ENCODE measurements at places on chromosomes 2 and 18. TPM values are rescaled to one million over a fixed set of nuclear protein-coding genes. Genes with fewer than 3 reads are reported as not detected.

GRCh38 chr2:186457908-186458307, 28.2 kb upstream of the ZC3H15 start:
- DNase-seq, result no peak

The ZDBF2 gene
- 9.2 TPM for total RNA-seq

- no peak for DNase-seq
These were observed 53.7 kb downstream of the EHD3 start for GRCh38 chr2:31287654-31288053.

DNA sequence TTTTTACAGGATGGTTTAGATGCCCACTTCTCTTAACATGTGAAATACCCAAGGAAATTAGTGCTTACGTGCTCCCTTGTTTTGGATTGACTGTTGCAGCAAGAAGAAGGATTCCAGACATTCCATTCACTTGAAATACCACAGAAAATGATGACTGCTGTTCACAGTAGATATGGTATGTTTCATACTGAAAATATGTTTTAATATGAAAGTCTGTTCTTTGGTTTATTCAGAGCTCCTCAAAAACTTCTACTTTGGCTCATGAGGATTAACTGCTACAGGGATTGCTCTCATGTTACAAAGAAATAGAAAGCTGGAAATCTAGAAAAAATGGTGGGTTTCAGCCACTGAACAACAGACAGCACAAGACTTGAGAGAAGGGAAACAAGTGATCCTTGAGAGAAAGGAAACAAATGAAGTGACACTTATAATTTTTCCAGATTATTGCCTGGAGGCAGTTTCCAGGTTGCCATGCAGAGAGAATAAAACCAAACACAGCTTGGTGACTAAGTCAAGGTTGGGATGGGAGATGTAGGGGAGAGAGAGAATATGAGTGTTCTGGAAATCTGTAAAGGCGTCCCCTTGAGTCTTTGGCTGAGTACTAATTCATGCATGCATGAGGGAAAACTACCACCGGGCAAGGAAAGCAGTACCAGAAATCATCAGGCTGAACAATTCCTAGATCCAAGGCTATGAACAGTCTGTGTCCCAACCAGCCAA, 348.1 kb downstream of the CLIP4 start:
- no peak for DNase-seq

DNA sequence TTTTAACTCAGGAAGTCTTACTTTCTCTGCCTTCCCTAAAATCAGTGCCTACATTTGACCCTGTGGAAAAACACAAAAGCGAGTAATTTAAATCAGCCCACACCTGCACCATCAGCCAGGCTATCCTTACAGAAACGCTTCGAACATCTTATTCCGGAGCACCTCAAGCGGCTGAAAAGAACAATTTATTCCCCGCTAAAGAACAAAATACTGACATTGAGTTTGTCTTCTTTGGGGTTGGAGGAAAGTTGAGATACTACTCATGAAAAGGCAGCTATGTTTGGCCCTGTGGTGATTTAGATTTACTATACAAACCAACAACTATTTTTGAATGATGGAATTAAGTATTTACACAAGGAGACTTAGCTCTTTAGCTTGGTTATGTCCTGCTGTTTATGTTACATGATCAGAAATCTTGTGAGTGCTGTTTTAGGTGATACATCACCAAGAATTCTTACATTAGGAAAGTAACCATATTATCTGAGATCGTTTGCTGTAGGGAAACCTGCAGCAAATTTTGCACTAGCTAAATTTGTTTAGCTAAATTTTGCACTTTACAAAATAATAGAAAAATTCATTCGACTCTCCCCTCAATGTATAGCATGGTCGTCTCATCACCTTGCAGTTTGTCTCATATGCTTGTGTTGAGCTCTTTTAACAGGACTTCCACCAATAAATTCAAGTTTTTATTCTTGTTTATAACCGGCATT, 158.8 kb upstream of the SIX2 start:
- no peak for DNase-seq

The DHRS9 gene
- 0.15 TPM for total RNA-seq

GRCh38 chr2:118097657-118098056, 9.4 kb downstream of the INSIG2 start:
- DNase-seq, result no peak

GRCh38 chr2:140585016-140585415, 1545.8 kb downstream of the LRP1B start:
- DNase-seq, result no peak

The TFPI gene
- total RNA-seq, result 29.1 TPM

DNA sequence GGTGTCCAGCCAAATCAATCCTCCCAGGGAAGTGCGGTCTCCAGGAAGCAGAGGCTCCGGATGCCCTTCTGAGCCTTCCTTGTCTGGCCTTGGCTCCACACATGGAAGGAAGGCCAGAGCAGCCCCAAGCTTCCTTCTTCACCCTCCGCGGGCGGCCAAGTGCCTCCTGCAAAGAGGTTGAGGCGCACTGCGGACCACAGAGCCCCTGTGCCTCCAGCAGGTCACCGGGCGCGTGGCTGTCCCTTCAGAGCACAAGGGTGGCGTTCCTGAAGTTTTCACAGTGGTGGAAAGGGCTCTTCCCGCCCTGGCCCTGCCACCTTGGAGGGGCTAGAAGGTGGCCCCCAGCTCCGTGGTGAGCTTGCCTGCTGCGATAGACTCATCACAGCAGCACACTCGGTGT, 175.9 kb upstream of the RAB12 start:
- DNase-seq, result no peak

The TEX44 gene
- not detected for total RNA-seq

- DNase-seq, result no peak
These were observed 701.1 kb upstream of the ZEB2 start for GRCh38 chr2:145221032-145221431.

DNA sequence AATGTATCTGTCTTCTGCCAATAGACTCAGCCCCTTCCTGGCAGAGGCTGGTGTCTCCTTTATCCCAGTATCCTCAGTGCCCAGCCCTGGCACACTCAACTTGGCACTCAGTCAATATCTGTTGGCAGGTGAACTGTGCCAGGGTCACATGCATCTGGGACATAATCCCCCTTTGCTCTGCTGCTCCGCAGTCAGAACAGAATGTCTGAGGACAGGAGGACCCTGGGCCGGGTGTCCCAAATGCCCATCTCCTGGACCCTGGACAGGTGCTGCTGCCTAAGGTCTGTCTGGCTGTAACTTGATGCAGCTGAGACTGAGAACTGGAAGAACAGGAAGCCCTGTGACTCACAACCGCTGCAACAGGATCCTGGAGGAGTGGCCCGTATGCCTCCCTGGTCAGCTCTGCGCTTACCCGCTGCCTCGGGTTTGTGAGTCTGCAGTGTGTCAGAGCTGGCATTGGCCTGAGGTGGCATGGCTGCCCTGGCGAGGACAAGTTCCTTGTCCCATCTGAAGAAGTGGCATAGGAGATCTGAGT, 11.4 kb downstream of the HK2 start:
- peak; percentile 91 for DNase-seq

DNA sequence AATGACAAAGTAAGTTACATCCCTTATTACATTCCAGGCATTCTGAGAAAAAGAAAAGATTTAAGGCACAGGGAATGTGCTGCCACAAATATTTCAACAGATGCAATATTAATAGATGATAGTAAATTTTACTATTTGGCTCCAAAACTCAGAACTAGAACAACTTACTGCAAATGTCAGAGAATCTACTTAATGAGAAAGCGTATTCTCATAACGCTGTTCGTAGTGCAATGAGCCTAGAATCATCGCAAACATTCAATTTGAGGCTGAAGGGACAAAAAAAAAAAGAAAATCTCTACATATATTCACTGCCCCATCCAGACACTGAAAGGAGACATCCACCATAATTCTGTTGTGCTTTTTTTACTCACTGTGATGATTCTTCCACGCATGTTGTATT, 272.1 kb upstream of the DOK6 start:
- no peak for DNase-seq

DNA sequence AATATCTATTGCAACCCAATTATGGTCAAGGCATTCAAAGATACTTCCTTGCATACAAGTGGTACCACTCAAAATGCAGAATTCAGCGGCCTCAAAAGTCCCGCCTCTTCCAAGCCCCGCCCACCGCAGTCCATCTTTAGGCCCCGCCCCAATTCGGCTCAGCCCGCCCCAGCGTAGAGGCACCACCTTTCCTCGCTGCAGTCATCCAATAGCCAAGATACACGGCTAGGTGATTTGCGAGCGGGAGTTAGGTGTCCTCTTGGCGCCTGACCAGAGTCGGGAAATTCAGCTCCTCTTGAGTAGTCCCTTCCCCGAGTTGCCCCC, 431 bp upstream of the SEC11C start:
- DNase-seq, result peak; percentile 81

GRCh38 chr2:109177635-109178034, 48.6 kb downstream of the SH3RF3 start:
- DNase-seq, result no peak

The HTRA2 gene
- 36.2 TPM for total RNA-seq

DNA sequence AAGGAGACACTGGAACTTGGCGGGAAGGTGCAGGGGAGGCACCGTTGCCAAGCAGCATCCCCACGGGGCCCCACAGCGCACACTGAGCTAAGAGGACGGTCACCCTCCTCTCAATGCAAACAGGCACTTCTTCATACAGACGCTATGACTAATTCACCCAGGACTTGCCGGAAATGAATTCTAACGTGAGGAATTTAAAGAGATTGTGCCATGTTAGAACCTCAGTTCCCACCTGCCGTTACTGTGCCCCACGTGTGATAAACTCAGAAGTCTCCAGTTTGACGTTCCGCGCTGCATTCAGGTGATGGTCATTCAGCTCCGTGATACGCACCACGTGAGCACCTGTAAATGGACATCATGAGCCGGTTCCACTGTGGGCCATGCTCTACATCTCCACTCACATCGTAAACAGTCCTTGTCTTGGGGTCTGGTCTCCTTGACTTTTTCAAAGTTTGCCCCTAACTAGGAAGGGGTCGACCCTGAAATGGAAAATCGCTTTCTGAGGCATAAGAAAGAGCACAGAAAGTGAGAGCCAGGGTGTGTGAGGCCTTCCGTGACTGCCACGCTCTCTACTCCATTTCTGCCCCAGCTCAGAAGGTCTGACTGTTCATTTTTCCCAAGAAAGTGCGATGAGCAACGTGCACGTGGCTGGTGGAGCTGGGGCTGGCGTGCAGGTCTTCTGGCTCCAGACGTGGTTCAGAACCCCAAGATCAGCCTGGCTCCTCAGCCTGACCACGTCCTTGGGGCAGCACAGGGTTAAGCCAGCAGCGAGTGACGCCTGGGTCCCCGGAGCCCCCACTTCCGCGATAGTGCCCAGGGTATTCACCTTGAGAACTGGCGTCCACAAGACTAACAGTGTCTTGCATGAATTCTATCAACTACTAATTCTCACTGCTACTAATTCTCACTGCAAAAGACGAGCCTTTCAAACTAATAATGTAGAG, 35.1 kb downstream of the TMEM18 start:
- no peak for DNase-seq

GRCh38 chr18:77114415-77115191, 18.0 kb downstream of the MBP start:
- no peak for DNase-seq

DNA sequence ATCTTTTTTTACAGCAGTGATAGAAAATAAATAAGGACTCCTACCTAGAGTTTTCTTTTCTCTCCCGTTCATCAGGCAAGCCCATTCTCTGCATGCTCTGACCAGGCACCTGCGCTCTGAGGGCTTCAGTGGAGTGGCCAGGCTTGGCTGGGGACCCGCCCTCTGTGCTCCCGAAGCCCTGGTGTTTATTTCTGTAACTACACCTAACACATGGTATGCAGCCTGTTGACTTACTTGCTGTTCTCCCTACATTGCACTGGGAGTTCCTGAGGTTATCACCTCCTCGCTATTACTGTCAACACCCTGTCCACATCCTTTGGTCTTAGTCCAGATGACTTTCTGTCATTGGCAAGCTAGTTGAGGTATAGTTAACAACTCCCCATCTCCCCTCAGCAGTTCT, 317.7 kb downstream of the LPIN1 start:
- no peak for DNase-seq

DNA sequence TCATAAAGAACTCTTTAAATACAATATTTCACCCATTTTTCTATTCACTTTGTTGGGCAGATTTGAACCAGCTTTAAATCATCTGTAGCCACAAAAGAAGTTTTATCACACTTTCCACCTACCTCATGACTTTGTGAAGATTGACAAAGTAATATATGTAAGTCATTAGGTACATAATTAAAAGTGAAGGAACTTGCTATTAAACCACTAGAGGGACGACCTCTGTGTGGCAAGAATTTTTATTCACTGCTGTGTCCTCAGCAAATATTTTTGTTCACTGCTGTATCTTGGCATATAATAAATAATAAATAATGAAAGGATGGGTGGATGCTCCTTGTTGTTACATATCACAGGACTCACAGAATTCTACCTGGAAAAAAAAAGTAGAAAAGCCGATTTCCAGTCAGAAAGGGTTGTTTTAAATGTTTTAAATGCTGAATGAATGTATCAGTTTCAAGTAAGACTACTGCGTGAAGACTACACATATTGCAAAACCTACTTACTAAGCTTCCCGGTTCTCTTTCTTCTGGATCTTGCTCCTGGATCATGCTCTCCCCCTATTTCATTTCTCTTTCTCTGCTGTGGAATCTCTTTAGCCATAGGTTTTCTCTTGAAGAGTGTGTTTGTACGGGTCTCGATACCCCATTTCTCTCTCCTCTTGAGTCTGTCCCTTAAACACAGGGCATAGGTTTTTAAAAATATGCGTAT, 44.8 kb downstream of the KCMF1 start:
- DNase-seq, result no peak

DNA sequence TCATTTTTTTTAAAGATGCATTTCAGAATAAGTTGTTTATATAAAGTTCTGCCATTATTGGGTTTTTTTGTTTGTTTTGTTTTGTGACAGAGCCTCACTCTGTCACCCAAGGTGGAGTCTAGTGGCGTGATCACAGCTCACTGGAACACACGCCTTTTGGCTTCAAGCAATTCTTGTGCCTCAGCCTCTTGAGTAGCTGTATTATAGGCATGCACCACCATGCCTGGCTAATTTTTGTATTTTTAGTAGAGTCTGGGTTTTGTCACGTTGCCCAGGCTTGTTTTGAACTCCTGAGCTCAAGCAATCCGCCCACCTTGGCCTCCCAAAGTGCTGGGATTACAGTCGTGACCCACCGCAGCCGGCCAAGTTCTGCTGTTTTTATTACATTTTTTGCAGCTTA, 72.3 kb downstream of the R3HDM1 start:
- DNase-seq, result no peak

The CTNNA2 gene
- not detected for total RNA-seq

The ARHGAP25 gene
- 0.27 TPM for total RNA-seq

The SCN2A gene
- total RNA-seq, result 0.25 TPM

- DNase-seq, result no peak
These were observed 185.0 kb upstream of the RASGRP3 start for GRCh38 chr2:33291278-33292013.

DNA sequence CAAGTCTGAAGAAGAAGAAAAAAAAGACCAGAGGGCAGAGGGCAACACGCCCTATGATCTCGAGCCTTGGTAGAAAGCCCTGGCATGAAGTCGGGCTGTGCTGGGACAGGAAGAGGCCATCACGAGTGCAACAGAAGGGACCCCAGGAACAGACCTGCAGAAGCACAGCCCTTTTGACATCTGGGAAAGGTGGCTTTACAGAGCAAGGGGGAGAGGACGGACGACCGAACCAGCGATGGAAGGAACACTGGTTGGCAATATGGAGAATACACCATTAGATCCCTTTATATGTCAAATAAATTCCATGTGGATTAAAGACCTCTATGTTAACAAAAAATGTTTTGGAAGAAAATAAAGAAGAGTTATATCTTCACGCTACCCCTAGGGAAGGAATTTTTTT, 10.7 kb downstream of the KIF1A start:
- DNase-seq, result no peak

Data from HCT116 (cell line).